GM12878 (cell line): ENCODE measurements at places on chromosomes 3 and 15.
A peak's percentile ranks its signal among the peaks of the same experiment; 100 is the strongest.

DNA sequence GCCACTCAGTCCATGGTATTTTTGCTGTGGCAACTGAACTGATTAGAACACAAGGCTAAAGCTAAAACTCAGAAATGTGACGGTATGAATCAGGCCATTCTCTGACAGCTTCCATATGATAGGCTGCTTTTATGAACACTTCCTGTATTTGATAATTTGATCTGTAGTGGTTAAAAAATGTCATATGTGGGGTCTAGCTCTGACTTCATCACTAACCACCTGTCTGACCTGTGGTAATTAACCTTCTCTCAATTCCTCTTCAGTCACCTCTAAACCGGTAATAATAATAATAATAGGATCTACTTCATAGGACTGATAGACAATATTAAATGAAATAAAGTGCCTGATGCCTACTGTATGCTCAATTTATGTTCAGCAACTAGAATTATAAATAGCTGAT is 223.2 kb downstream of the MBNL1 start:
- DNase-seq: no peak

DNA sequence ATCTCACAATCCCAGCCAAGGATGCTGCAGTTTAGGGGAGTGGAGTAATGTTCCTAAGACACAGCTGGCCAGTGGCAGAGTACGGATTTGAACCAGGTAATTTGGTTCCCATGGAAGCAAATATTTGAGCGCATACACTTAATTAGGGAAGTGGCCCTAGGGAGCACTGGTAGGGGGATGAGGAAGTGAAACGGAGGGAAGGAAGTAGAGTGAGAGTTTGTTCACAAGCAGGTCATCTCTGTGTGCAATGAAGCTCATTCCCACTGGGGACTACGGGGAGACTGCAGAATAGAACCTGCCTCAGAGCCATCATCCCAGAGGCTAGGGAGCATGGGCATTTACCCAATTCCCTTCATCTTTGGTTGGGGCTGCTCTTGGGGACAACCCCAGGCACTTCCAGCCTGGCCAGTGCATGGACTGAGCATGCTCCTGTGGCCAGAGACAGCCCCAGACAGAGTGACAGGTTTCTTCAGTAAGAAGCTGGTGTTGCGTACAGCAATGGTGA is 317.2 kb upstream of the PROK2 start:
- no peak for DNase-seq

GRCh38 chr15:48006031-48006511 is 114.7 kb upstream of the SLC24A5 start:
- no peak for DNase-seq

DNA sequence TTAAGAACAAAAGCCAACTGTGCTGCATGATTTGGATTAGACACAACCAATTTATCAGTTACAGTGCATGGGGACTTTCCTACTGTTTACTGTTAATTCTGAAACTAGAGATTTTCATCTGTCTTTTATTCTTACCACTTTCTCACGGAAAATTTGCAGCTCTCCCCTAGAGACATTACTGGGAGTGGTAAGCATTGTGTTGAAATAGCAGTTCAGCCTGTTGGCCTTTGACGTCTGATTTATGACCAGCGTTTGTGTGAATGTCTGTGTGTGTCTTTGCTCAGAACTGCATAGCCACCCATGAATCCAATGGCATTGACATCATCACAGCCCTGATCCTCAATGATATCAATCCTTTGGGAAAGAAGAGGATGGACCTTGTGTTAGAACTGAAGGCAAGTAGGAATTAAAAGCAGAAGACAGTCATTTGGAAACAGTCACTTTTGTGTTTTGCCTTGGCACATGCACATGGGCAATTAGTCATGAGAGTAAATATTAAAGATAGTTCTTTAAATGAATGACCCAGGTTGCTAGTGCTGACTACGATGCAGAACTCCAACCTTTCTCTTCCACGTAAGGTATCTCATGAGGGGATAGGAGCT is 202.2 kb upstream of the BHLHE40 start:
- DNase-seq: peak; percentile 98

- DNase-seq: no peak
These were observed 77.9 kb downstream of the PCSK6 start for GRCh38 chr15:101411581-101411980.

DNA sequence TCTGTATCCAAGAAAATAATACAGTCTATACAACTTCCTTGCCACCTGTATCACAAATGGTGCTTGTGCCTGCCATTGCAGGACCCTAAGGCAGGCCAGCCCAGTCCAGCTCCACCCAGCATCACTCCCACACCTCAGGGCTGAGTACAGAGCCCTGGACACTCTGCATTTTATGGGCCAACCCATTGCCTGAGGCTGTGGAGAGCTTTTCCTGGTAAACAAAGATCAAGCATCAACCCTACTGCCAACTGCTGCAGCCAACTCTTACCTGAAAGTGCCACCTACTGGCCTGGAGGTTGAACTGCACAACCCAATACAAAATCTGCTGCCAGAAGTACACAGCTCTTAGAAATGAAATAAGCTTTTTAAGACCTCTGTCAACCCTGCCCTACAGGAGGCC is 1082.2 kb downstream of the NAALADL2 start:
- DNase-seq: no peak

GRCh38 chr15:89007989-89008388 is 80.3 kb upstream of the ABHD2 start:
- no peak for DNase-seq

DNA sequence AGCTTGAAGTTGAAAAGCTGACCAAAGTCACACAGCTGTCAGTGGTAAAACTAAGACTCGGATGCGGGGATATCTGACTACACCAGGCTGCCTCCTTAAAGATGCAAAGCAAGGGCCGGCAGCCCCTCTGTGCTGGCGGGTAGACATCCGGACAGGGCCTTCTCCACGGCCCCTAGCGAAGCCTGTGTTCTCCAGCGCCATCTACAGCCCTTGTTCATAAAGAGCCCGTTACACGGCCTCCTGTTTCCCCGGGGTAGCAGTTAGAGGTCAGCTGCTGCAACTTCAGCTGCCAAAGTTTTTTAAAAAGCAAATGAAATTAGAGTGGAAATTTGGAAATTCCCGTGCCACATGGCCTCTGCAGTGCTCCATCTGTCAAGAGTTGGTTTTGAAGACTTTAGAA is 383.0 kb downstream of the TBL1XR1 start:
- DNase-seq: no peak

DNA sequence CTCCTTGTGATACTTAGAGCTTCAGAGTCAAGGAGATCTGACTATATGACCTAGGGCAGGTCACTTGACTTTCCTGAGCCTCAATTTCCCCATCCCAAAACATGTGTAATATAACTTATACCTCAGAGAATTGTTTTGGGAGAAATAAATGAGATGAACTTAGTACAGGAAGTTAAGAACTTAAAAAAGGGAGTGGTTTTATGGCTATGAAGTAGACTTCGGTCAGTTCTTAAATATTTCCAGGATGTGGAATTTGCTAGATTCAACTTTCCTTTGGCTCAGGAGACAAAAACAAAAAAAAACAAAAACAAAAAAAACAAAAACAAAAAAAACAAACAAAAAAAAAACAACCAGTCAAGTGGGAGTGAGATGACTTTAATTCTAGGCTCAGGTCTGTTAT is 116.7 kb downstream of the EDEM1 start:
- DNase-seq: no peak

GRCh38 chr3:195241592-195242355 is 29.2 kb downstream of the XXYLT1 start:
- DNase-seq: no peak

DNA sequence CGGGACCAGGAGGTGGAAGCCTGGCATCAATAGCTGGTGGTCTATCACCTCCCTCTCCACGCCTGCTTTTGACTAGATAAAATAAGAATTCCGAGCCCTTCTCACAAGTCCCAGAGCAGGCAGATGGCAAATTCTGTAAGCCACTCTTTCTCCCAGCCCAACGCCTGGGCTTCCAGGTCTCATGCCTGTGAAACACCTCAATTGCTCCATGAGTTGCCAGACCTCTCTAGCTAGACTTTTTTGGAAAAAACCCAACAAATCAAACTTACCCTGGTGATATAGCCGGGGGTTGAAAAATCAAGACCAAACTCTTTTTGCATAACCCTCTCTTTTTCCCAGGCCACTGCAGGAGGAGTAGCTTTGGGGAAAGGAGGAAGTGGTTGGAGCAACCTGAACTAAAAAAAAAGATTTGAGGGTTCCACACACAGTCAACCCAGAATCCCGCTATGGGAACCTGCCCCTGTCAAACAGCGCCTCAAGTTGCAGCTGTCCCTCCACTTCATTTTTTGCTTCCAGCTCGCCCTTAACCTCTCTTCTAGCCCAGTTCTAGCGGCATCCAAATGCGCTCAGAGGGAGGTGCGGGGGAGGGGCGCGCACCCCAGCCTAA is 7.0 kb downstream of the BHLHE40 start:
- no peak for DNase-seq

- no peak for DNase-seq
These were observed 21.1 kb downstream of the OXNAD1 start for GRCh38 chr3:16286161-16286560.

GRCh38 chr15:69863446-69863845 is 234.3 kb downstream of the TLE3 start:
- no peak for DNase-seq

DNA sequence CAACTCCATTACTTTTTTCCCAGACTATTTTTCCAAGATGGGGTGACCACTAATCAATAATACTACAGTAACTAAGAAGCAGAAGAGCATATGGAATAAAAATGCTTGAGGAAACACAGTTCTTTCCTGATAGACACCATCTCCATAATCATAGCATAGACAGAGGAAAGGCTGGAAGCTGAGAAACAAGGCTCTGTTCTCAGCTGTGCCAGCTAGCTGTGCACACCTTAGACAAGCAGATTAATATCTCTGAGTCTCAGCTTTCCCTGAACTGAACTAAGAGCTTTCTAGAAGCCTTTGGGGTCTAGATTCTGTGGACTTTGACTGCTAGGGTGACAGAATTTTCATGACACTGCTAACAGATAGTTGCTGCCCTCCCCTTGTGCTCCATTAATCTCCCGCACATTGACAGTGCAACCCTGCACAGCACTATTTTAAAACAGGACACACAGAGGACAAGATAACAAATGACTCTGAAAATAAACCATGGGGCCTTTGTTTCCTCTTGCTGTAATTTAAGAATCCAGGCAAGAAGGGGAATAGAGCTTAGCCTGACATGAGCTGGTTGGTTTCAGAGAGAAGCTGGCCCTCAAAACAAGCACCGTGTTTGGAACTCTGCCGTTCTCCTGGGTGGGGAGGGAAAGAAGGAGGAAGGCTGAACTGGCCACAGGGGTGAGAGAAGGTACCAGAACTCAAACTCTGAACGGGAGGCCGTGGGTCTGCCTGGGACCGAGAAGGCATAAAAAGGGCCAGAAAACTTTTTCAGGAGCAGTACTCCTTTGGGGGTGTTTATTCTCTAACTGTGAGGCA is 67.4 kb downstream of the ATP13A5 start:
- no peak for DNase-seq

DNA sequence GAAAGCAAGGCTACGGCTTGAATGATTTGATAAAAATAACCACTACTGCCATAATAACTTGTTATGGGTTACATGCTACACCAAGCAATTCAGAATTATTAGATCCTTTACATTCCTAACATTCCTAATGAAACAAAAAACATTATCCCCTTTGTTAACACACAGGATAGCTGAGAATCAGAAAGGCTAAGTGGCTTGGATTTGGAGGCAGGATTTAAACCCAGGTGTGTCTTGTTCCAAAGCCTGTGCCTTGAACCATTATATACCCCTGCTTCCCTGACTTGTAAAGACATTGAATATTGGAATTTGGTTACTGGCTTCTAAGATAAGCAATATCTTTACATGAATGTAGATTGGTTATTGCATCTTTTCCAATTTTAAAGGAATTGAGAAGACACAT is 417.1 kb upstream of the GOLIM4 start:
- DNase-seq: no peak

- peak; percentile 84 for DNase-seq
These were observed at the start of gene CAMP for GRCh38 chr3:48222616-48223513. TSS of gene CAMP (plus strand) at chr3:48223495. CDS start at chr3:48223512, 17 bp downstream.

- DNase-seq: no peak
These were observed 277.2 kb downstream of the UBE2E2 start for GRCh38 chr3:23480329-23480714.

DNA sequence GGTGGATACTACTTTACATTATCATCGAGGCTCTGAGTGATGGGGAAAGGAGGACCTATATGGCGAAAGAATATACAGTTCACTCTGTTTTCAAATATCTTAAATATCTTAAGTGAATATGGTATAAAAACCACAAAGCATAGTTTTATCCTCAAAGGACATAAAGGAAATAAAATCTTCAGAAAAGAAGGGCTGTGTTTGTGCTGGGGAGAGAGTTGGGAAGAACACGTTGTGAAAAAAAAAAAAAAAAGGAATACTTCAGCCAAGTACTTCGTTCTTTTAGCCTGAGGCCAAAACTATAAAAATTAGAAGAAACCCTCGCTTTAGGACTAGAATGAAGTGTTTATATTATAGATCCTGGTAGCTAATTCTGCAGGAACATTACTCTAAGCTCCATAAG is 10.2 kb upstream of the TMEM212 start:
- DNase-seq: no peak

GRCh38 chr15:67036775-67037555 is 28.4 kb upstream of the SMAD3 start:
- DNase-seq: no peak

DNA sequence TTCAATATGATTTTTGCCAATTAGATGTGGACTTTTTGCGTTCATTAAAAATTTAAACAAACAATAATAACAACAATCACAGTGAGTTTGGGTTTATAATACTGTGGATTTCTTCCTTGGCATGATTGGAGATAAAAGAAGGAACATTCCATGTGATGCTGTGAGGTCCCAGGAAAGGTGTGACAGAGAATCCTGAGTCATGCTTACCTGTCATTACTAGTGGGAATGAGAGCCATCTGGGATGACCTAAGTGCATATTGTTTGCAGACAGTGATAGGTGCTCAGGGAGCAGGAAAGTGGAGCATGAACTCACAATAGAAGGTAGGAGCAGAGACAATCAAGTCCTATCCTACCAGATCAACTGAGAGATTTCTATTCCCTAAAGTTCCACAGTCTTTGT is 766.5 kb upstream of the CFAP20DC start:
- no peak for DNase-seq

GRCh38 chr3:129594409-129594808 is 12.1 kb downstream of the PLXND1 start:
- DNase-seq: no peak

DNA sequence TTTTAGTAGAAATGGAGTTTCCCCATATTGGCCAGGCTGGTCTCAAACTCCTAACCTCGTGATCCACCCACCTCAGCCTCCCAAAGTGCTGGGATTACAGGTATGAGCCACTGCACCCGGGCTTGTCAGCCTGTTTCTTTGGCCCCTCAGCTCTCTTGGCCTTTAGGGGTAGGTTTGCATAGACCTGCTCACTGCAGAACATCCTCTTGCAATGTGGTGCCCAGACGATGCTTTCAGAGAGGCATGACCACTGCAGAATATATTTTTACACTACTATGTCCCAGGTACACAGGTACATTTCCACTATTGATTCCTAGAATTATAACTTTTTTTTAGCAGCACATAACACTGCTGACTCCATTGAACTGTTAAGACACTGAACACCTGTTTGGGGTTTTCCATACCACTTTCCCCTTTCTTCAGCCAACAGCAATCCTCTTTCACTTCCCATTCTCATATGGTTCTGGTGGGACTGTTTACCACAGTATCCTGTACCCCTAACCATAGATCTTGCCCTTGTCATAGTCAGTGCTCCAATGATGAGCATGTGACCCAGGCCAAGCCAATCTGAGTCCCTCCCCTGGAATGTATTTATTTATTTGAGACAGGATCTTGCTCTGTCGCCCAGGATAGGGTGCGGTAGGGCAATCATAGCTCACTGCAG is 21.1 kb downstream of the CCDC32 start:
- DNase-seq: peak; percentile 94
